Fibroblast of skin of right quadriceps (primary cell): ENCODE measurements at places on chromosomes 1 and 21.

- no peak for DNase-seq
Measured at GRCh38 chr1:247115141-247115510, 11.0 kb upstream of the ZNF669 start.

DNA sequence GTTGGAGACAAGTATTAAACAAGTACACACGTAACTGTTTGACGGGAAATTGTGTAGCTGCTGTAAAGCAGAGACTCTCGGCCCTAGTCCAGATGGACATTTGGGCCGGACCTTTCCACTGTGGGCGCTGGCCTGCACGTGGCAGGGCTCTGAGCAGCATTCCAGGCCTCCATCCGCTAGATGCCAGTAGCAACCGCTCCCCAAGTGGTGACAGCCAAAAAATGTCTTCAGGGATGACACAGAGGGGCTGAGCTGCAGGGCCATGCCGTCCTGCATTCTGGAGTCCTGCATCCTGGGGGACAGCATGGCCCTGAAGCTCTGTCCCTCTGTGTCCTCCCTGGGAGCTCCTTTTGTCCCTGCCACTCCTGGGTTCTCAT lies 24.8 kb downstream of the A3GALT2 start:
- DNase-seq, result no peak

GRCh38 chr1:19058476-19058797 lies 102.0 kb upstream of the IFFO2 start:
- no peak for DNase-seq

- no peak for DNase-seq
Measured at GRCh38 chr1:3671371-3672180, 19.3 kb downstream of the TP73 start.

DNA sequence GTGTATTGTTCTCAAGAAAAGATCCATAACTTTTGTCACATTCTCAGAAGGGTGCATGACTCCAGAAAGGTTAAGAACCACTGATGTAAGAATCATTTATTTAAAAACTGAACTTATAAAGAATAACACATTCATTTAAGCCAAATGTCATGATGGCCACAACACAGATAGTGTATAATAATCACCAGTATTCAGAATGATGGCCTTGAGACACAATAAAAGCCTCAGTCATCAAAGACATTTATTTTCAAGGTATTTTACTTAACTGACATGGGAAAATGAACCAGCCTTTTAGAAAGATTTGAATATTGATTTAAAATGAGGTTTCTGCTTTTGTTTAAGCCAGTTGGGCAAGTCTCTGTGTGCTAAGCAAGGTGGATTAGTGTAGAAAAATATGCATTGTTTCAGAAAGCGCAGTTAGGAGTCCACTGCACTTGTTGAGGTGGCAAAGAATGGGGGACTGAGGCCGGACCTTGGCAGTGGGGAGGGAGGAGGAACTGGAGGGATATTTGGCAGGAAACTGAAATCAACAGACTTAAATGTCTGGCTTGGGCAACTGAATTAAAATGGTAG lies 371.9 kb upstream of the ESRRG start:
- no peak for DNase-seq

GRCh38 chr1:5481889-5482288 lies 510.3 kb downstream of the NPHP4 start:
- no peak for DNase-seq

GRCh38 chr1:42807056-42807668 lies 9.8 kb upstream of the ERMAP start:
- no peak for DNase-seq

GRCh38 chr21:45270306-45270821 lies 17.3 kb downstream of the POFUT2 start:
- no peak for DNase-seq

GRCh38 chr1:2082064-2082463 lies 31.9 kb downstream of the PRKCZ start:
- DNase-seq, result no peak

GRCh38 chr1:83970114-83970513 lies 28.8 kb downstream of the TTLL7 start:
- no peak for DNase-seq

- DNase-seq, result peak; percentile 81
Measured at GRCh38 chr1:203463469-203464062, 12.0 kb upstream of the PRELP start.

DNA sequence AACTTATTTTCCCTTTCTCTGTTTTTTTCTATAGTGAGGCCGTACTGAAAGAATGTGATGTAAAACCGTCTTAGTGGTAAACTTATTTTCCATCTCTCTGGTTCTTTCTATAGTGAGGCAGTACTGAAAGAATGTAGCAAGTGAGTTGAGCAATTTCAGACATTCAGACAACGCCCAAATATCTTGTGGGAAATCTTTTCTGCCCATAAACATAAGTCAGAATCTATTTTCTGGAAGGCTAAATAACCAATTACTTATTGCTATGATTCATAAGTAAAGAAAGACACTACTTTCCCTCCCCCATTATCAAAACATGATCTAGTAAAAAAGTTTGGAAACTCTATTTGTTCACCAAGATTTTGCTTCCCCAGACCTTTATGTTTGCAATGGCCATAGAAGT lies 18.8 kb upstream of the SCCPDH start:
- DNase-seq, result peak; percentile 96

DNA sequence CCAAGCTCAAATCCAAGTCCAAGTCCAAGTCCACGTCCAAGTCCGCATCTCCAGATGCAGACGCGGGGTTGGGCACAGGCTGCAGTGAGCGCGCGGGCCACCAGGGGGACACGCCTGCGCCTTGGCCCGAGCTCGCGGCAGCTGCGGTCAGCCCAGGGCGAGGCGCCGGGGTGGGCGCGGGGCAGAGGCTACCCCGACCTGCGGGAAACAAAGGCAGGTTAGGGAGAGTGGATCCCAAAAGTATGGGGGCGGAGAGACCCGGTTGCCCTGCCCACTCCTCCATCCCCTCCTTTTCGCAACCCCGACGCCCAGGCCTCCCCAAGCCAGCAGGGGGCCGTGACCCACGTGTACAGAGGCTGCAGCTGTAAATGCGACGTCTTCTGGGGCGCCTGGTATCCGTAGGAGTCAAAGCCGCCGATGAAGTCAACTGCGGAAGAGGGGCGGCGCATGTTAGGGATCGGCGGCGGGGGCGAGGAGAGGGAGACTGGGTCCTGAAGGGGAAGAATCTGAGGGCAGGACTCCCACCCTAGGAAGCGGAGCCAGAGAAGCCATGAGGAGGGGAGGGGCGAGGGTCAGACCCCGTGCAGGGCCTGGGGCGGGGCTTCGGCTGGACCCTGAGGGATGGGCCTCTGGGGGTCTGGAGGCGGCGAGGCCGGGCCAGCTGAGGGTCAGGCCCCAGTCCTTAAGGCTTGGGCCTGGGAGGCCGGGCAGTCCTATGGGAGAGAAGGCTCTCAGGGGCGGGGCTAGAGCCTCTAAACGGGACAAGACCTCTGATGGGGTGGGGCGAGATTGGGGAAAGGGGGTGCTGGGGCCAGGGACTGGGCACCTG lies 58.0 kb downstream of the NKAIN1 start:
- peak; percentile 17 for DNase-seq

DNA sequence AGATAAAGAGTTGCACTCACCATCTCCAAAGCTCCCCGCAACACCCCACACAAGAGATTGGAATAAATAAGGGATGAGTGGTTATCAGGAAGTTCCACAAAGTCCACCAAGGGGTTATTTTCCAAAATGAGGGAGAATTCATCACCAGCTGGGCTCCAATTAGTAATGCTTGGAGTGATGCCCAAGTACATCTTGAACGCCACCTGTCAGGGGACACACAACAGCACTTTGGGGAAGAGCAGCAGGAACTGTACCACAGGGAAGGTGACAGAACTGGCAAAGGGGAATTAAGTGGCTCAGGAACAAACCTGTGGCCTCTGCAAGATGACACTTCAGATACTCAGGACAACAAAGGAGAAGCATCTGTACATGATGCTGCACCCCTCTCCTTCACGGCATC lies 11.5 kb downstream of the TRAPPC3 start:
- no peak for DNase-seq

GRCh38 chr21:42473498-42474042 lies 22.5 kb downstream of the RSPH1 start:
- no peak for DNase-seq

DNA sequence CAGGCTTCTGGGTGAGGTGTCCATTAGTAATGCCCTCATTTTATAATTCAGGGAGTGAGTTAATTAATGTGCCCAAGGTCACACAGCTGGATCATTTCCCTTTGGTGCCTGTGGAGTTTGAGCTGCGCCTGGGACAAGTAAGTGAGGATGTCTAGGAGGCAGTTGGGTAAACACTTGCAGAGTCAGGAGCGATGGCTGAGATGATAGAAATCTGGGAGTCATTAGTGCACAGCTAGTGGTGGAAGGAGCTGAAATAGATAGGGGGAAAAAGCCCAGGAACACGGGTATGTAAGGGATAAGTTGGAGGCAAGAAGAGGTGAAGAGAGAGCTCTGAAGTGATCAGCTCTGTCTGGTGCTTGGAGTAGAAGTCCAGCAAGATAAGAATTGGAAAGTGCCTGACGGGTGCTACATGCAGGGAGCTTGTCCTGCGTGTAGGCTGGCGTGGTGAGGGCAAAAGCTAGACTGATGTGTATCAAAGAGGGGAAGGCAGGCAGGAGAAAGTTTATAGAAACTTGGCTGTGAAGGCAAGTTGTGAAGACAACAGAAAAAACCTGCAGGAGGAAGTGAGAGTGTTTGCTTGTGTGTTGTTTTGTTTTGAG lies 1.7 kb upstream of the SCAF4 start:
- DNase-seq, result peak; percentile 51

GRCh38 chr1:205630241-205630640 lies 1.6 kb downstream of the ELK4 start:
- peak; percentile 18 for DNase-seq

DNA sequence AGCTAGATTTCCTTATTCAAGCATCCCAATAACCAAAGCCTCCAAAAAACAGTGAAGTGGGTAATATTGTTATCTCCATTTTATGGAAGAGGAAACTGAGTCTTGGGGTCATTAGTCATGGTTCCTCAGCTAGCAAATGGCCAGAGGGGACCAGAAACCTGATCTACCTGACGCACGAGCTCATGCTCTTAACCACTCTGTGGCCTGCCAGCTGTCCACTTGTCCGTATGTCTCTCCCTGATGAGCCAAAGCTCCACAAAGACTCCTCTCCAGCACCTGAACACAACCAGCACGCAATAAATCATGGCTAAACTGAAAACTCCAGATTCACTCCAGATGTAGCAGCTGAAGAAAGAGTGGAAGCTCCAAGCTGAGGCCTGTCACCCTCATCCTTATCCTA lies 5.8 kb downstream of the CAPN8 start:
- no peak for DNase-seq

DNA sequence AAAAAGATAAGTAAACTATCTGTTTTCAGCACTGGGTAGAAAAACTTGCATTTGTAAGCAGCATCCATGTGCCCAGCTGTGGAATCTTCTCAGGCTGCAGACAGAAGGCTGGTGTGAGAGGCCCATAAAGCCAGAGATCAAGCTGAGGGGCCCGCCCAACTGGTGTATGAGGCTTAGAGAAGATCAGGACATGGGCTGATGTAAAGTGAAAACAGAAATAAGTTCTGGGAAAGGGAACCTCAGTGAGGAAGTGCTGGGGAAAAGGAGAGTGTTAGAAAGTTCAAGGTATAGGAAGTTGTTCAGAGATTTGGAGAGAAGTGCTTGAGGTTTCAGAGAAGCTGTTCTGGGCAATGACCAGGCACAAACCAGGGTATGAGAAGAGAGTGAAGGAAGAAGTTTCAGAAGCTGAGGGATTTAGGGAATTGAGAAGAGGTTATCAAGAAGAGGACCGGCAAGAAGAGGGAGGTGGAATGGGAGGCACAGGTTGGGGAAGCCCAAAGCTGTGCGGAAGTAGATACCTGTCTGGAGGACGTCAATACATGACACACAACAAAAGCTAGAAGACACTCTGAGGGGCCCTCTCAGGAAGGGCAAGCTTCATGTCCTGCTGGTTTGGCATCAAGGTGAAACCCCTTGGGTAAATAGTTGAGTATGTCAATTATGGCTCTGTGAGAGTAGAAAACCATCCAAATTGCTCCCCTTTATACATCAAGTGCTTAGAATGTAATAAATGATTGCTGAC lies 2.7 kb upstream of the CD5L start:
- DNase-seq, result no peak

- DNase-seq, result no peak
Measured at GRCh38 chr1:51847294-51847920, 31.1 kb downstream of the NRDC start.

- no peak for DNase-seq
Measured at GRCh38 chr1:232878086-232878485, 72.3 kb upstream of the NTPCR start.

DNA sequence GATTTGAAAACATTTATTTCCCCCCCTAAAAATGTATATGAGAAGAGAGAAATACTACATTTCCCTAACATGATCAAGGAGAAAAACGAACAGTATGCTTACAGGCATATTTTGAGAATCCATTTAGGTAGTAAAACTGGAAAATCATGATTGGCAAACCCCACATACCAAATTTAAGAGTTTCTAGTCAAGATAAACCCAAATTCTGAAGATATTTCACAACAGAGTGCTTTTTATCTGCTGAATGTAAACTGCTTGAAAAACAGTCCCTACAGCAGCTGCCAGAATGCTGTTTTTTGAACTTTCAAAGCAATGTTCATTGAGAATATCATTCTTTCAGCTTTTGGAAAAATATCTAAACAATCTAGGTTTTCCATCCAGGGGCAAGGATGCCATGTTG lies 31.0 kb downstream of the ASH1L start:
- no peak for DNase-seq

GRCh38 chr1:156391701-156392100 lies 22.7 kb downstream of the RHBG start:
- no peak for DNase-seq

GRCh38 chr1:20885121-20885520 lies 98.0 kb upstream of the HP1BP3 start:
- DNase-seq, result peak; percentile 33

DNA sequence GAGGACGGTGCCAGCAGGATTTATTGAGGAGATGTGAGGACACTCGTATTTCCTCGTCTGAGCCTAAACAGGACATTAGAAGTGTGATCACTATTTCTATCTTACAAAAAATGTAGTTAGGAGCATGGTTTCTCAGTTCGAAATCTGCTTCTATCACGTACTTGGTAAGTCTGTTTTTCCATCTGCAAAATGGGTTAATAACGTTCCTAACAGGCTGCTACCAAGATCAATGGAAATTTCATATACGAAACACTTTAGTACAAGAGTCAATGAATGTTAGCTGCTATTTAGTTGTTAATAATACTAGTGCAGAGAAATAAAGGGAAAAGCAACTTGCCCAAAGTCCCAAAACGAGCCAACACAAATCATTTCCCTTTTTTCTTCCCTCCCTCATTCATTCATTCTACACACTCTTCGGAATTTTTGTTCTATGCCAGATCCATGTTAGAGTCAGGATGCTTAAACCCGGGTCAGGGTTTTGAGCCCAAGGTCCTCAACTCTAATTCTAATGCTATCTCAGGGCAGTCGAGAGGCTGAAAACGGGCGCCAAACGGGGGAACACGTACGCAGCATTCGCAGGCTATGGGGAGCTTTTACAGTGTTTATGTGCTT lies 608 bp downstream of the SNRNP40 start:
- no peak for DNase-seq
